CD4-positive, alpha-beta T cell treated with Interleukin-4 for 1 hour (primary cell): ENCODE measurements at places on chromosomes 16 and 17.
A peak's percentile ranks its signal among the peaks of the same experiment; 100 is the strongest.

DNA sequence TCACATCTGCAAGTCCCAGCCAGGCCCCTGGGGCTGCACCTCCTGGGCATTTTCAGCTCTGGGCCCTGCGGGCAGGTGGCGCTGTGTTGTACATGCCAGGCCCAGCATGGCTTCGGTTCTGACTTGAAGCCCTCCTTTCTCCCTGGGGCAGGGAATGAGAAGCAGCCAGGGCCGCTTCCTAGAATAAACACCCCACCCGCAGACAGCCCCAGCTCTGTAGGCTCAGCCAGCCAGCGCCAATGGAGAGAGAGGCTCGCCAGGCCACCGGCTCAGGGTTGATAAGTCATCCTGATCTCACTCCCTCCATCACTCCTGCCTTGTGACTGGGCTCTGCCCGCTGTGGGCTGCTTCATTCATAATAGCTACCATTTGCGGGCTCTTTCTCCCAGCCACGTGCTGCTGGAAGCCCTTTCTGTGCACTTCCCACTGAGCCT is 6.0 kb upstream of the GLIS2 start:
- DNase-seq, result peak; percentile 60

DNA sequence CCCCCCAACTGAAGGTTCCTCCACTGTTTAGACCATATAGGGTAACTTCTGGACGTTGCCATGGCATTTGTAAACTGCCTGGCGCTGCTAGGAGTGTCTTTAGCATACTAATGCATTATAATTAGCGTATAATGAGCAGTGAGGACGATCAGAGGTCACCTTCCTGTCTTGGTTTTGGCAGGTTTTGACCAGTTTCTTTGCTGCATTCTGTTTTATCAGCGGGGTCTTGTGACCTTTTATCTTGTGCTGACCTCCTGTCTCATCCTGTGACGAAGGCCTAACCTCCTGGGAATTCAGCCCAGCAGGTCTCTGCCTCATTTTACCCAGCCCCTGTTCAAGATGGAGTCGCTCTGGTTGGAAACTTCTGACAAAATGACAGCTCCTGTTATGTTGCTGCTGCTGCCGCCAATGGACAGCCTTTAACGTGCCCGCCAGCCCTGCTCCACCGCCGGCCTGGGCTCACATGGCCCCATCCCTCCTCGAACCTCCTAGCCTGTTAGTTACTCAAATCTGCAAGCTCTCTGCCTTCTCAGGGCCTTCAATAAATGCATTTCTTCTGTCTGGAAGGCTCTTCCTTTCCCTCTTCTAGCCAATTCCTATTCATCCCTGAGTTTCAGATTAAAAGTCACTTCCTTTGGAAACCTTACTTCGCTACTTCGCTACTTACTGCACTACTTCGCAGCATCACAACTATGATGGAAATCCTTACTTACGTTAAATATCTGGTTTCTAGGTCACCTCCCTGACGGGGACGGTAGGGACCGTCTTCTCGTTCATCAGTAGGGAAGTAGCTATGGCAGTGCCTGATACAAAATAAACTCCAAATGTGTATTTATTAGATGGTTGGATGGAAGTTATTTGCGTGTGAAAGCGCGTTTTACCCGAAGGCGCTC is 640 bp upstream of the NAGLU start:
- DNase-seq, result no peak

DNA sequence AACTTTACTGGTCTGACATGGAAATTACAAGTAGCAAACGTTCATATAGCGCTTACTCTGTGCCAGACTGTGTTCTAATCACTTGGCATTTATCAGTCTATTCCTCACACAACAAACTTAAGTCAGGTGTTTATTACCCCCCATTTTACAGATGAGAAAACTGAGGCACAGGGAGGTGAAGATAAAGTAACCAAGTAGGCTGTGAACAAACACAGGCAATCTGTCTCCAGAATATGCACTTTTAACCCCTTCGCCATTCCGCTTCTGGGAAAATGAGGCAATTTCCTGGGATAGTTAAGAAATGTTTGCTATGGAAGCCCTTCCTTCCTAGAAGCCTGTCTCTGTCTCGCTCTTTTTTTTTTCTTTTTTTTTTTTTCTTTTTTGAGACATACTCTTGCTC is 12.2 kb upstream of the CXCL16 start:
- DNase-seq, result no peak

- DNase-seq, result no peak
Observed at GRCh38 chr17:61491981-61492380, 39.8 kb downstream of the TBX4 start.

GRCh38 chr16:88560714-88561484 is 9.3 kb upstream of the ZC3H18 start:
- DNase-seq, result no peak

DNA sequence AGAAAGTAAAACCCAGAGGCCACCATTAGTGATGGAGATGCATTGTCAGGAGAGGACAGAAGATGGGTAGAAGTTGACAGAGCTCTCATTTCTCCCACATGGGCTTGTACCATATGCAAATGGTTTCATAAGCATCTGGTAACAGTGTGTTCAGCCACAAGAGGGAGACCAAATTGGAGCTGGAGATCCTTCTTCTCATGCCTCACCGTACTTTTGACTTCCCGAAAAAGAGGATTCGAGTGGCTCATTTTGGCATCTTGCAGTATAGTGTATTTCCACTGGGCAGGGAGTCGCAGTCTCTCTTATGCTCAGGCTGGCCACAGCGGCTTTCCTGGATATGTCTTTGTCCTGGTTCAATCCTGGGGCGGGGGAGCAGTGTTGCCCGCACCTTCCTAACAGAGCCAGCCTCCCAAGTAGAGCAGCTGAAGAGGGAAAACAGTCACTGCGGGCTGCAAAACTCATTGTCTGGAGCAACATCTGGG is 23.8 kb downstream of the TBC1D3B start:
- no peak for DNase-seq

GRCh38 chr17:76193591-76193990 is 46.7 kb downstream of the RNF157 start:
- peak; percentile 41 for DNase-seq

GRCh38 chr17:56581635-56582627 is 11.6 kb upstream of the NOG start:
- DNase-seq, result no peak

- no peak for DNase-seq
Observed at GRCh38 chr17:11388054-11388453, 147.0 kb downstream of the SHISA6 start.

DNA sequence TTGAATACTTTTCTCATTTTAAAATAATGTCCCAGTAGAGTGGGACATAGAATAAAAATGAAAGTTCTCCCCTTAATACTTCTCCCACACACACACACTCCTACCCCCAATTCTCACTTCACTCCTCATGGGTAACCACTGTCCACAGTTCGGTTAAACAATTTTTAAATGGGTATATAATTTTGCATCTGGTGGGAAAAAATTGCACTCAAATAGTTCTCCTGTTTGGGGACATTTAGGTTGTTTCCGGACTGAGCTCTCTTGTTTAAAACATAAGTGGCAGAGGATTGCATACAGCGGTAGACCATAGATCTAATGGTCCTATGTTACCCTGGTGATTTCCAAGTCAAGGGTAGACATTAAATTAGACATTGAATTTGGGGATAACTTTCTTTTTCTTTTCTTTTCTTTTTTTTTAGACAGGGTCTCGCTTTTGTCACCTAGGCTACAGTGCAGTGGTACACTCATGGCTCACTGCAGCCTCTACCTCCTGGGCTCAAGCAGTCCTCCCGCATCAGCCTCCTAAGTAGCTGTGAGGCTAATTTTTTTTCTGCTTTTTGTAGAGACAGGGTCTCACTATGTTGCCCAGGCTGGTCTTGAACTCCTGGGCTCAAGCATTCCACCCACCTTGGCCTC is 138.3 kb downstream of the SOCS1 start:
- DNase-seq, result no peak

GRCh38 chr16:84700446-84701300 is 873 bp downstream of the USP10 start:
- DNase-seq, result peak; percentile 47

- no peak for DNase-seq
Observed at GRCh38 chr16:89001117-89002027, 24.4 kb upstream of the CBFA2T3 start.

- DNase-seq, result no peak
Observed at GRCh38 chr17:79164913-79165695, 90.5 kb downstream of the ENGASE start.

GRCh38 chr16:29745121-29745852 is 503 bp downstream of the C16orf54 start:
- peak; percentile 77 for DNase-seq

DNA sequence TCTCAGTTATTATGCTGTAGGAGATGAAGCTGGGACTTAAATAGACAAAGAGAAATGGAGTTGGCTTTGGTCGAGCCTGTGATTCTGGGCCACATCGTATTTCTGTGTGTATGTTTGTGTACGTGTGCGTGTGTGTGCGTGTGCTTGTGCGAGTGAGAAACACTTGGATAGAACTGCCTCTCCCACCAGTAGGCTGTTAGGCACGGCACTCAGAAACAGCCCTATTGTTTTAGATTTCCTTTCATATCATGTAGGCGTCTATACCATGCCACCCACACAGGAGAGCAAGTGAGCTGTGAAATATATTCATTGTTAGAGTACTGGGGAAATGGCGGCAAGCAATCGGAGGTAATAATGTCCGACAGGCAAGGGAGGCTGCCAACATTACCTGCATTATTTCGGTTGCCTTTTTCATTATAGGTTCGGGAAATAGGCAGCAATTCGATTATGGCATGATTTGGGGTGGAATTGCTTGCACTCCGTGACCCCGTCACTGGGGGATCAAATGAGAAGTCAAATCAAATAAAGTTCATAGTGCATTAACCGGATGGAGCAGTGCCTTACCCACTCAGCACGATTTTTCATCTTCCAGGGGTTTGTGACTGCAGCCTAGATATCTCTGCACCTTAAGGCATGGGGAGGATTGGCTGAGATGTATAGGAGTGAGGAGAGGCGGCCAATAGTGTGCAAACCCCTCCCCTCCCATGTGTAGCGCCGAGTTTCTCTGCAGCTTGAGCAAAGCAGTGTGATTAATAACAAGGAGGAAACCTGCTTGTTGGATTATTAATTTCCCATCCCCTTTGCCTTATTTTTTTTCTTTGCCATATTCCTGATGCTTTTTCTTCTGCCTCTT is 89.6 kb downstream of the RBFOX1 start:
- no peak for DNase-seq

GRCh38 chr17:45258981-45259380 is 2.9 kb downstream of the SPATA32 start:
- no peak for DNase-seq

DNA sequence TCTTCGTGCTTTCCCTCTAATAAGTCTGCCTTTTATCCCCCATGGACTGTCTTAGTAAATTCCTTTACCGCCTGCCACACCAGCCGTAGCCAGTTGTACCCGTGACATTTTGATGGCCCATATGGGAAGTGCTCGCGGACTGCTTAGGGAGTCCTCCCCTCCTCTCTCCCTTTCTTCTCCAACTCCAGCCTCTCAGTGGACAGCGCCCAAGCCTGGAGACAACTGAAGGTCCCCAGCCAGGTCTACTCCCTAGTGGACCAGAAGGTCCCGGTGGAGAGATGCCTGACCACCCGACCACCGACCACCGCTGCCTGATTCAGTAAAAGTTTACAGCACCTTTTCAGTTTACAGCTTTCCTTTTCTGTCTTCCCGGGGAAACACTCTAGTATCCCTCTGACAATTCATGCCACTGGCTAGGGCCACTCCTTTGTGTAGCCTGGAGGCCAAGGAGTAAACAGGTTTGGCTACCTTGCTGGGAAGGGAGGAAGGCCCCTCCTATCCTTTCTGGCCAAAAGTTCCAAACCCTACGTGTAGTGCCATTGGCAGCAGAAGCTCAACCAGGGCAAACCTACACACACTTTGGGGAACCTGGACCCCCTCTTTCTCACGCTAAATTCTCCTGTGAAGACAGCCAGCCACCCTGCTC is 18.0 kb downstream of the CTRB2 start:
- no peak for DNase-seq

- no peak for DNase-seq
Observed at GRCh38 chr17:12222392-12222791, 201.7 kb downstream of the MAP2K4 start.

DNA sequence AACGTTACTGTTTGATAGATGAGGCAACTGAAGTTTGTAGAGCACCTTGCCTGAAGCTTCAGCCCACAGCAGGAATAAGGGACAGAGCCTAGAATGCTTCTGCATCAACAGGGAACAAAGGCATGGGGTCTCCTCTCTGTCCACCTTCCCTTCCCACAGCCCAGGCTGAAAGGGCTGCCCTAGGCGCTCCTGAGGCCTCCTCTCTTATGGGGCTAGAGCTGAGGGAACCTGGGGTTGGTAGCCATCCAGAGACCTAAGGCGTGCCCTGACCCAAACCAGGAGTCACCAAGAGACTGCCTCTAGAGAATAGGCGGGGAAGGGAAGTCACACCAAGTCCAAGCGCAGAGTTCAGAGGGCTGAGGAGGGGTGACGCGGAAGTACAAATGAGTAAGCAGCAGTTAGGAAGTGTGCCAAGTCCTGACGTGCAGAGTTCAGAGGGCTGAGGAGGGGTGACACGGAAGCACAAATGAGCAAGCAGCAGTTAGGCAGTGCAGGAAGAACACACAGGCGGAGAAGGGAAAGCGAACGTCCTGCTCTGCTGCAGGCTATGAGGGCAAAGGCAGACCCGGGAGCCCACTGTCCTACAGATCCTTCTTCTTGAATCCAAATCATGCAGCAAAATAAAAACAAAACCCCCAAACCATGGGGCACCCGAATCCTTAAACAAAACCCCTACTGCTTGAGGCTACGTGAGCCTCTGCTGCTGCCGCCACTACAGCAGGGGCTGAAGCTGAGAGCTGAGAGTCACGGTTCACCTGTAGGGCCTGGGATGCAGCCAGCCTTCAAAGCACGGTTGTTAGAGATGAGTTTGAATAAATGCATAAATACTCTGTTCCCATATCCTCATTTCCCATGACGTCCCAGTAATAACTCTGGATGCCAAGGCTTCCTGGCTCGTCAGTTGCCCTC is 2.7 kb upstream of the SPG7 start:
- DNase-seq, result peak; percentile 91

DNA sequence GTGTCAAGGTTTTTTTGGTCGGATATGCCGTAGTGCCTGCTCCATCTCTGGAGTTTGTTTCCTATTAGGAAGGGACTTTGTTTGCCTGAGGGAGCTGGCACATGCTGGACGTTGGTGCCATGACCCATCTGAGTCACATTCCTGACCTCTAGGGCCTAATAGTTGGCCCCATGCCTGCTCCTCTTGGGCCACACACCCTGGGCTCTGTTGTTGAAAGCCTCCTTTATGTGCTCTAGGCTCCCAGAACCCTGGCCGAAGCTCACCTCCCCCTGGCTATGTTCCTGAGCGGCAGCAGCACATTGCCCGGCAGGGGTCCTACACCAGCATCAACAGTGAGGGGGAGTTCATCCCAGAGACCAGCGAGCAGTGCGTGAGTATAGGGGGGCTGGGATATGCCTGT is 18.4 kb downstream of the LIMD2 start:
- DNase-seq, result no peak

DNA sequence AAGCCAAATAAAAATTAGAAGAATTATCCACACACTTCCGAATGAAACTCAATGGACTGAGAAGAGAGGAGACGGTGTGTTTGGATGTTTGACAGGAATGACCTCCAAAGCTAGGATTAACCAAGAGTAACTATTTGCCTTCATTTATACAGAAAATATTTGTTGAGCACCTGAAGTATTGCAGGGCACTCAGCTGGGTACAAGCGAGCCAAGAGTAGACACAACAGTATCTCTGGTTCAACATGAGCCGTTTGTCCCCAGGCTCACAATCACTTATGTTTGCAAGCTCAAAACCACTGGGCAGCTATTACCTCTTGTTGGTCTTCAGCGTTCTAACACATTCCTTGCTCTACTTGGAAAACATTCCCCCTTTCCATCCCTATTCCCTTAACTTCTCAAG is 38.8 kb downstream of the MAF start:
- no peak for DNase-seq

GRCh38 chr17:12282056-12282455 is 261.4 kb downstream of the MAP2K4 start:
- no peak for DNase-seq
